Stimulated activated CD4-positive, alpha-beta T cell treated with anti-CD3 and anti-CD28 coated beads, Interleukin-15, amount 100 ng/mL, for 1 hour (primary cell): ENCODE measurements at places on chromosomes 2 and 18.

- no peak for DNase-seq
These were observed 38.7 kb downstream of the NGEF start for GRCh38 chr2:232974396-232974795.

DNA sequence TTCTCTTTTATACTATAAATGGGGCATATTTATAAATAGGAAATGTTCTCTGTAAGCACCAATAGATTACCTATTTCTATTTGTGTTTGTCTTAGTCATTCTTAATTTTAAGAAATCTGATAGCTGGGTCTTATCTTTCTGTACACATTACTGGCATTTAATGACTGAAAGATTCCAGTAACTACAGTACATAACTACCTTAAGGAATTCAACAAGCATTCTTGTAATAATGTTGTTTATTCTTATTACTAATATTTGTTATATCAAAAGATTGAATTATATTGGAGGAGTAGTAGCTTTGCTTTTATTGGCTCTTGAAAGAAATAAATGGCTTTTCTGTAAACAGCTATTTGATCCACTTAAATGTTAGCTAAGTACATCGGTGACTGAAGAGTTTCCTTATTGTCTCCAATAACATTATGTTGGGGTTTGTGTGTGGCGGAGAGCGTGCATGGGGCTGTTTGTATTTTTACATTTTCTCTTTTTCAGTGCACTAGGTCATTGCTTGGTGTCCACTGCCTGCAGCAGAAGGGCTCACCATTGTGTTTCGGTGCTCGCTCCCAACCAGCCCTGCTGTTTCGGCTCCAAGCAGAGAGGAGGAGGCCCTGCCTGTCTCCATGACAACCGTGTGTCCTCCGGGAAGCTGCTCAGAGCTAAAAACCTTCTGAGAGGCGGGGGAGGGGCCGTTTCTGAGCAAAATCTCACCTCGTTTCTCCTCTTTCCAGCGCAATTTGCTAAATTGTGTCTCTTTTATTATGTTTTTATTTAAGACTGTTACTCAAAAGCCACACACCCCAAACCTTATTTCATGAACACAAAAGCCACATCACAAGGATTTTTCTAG is 112.5 kb upstream of the SLC38A11 start:
- no peak for DNase-seq

DNA sequence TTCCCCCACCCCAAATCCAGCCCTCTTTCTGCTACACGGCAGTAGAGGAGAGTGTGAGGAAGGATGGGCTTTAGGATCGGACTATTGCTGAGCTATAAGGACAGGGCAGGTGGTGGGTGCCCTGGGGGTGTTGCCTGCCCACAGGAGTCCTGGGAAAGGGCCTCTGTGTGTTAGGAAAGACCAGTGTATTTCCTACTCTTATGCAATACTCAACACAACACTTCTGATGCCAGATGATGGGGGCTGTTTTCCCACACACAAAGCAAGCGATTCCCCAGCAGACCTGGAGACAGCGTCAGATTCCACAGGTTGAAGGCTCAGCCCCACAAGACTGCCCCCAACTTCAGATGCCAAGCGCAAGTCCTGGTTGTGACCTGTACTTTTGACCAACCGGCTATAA is 91.0 kb upstream of the LCLAT1 start:
- DNase-seq = no peak

- no peak for DNase-seq
These were observed 200.9 kb upstream of the EPAS1 start for GRCh38 chr2:46096260-46096659.

- no peak for DNase-seq
These were observed 871.8 kb upstream of the NRXN1 start for GRCh38 chr2:51903728-51904127.

GRCh38 chr2:47283659-47284058 is 119.3 kb upstream of the MSH2 start:
- DNase-seq = no peak

DNA sequence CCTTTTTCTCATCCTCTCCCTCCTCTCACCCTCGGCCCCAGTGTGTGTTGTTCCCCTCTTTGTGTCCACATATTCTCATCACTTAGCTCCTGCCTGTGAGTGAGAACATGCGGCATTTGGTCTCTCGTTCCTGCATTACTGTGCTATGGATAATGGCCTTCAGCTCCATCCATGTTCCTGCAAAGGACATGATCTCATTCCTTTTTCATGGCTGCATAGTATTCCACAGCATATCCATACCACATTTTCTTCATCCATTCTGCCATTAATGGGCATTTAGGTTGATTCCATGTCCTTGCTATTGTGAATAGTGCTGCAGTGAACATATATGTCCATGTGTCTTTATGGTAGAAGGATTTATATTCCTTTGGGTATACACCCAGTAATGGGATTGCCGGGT is 10.8 kb upstream of the NCOA1 start:
- no peak for DNase-seq

GRCh38 chr18:10690366-10690765 is 164.5 kb downstream of the NAPG start:
- no peak for DNase-seq

DNA sequence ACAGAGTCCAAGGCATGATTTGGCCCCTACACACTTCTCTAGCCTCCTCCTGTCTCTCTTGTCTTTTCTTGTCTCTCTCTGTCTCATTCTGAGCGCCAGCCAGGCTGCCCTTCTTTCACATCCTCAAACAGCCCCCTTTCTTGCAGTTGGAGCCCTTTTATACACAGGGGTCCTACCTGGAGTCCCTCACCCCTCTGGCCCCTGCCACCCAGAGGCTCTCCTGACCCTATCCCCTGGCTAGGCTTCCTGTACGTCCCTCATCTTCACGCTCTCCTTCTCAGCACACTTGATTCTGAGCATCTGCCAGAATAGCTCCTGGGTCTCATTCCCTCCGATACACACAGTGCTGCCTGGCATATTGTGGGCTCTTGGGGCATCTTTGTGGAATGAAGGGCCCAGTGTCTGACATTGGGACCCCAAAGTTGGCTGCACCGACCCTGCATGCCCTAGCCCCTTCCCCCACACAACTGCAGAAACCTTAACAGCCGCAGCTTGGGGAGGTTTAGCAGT is 261.9 kb downstream of the DYSF start:
- DNase-seq = no peak

DNA sequence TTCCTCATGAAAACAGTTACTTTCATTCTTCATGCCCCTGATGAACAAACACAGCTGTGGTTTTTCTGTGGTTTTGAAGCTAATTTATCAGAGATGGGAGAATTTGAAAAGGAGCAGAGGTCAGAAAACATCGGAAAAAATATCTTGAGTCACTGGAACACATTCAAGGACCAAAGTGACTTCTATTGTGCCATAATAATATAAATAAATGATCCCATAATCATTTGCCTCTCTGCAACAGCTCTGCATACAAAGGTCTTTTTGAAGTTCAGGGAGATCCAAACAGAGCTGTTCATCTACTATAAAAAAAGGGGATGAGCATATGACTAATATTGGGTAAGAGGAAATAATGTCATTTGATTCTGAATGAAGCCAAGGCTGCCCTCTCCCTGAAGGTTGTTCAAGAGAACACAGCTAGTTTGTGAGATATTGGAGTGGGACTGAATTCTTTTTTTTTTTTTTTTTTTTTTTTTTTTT is 201.3 kb upstream of the GALNT5 start:
- DNase-seq = no peak

DNA sequence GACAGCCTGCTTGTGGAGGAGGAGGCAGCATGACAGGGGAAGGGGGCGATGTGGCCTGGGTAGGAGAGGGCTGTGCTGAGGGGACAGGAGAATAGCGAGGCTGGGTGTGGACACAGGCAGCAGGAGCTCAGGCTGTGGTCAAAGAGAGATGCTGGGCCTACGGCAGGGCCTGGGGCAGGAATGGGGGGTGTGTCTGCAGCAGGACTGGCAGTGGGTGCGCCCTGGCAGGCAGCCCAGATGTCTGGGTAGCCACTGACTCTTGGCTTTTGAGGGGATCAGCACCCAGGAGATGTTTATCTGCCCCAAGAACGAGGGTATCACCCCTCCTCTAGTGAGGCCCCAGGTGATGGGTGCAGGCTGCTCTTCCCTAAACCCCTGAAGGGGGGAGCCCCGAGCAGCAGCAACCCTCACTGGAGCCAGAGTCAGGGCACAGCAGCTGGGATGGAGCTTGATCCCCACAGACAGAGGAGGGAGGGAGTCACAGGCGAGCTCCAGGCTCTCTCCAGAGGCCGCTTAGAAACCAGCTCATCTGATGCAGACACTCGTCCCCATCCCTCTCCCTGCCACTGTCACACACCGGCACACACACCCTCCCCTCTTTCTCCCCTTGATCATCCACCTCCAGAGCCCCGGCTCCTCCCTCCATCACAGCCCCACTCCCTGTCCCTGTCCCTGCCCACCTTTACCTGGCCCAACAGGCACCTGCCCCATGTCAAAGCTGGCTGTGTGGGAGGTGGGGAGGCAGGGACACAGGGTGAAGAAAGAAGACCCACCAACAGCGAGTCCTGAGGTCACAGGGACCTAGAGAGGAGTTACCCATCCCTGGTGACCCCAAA is 29.8 kb upstream of the TNS1 start:
- no peak for DNase-seq

DNA sequence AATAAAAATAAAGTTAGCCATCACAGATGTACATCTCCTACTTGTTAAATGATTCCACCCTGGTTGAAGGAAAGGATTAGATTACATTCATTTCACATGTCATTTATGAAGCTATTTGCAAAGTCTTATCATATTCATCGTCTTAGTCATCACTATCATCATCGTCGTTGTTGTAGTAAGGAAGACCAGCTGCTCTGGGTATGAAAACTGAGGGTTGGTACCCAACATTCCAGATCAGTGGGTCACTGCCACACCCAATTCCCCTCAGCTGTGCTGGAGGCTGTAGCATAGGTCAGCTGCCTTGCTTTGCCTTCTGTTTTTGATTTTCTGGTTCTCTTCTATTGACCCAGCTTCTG is 20.9 kb upstream of the CCBE1 start:
- no peak for DNase-seq

- no peak for DNase-seq
These were observed 127.5 kb upstream of the SLC1A4 start for GRCh38 chr2:64861452-64862397.

- peak; percentile 8 for DNase-seq
These were observed 114.5 kb downstream of the METTL8 start for GRCh38 chr2:171319164-171319810.

GRCh38 chr2:195711478-195711877 is 54.5 kb downstream of the SLC39A10 start:
- DNase-seq = no peak

- DNase-seq = no peak
These were observed 58.2 kb downstream of the SERPINB8 start for GRCh38 chr18:64027931-64028695.

- peak; percentile 16 for DNase-seq
These were observed 69.2 kb downstream of the TRIP12 start for GRCh38 chr2:229852565-229852964.

GRCh38 chr2:237026981-237027711 is 58.5 kb upstream of the COPS8 start:
- DNase-seq = no peak

- no peak for DNase-seq
These were observed 250.2 kb downstream of the LPIN1 start for GRCh38 chr2:11996618-11997017.

DNA sequence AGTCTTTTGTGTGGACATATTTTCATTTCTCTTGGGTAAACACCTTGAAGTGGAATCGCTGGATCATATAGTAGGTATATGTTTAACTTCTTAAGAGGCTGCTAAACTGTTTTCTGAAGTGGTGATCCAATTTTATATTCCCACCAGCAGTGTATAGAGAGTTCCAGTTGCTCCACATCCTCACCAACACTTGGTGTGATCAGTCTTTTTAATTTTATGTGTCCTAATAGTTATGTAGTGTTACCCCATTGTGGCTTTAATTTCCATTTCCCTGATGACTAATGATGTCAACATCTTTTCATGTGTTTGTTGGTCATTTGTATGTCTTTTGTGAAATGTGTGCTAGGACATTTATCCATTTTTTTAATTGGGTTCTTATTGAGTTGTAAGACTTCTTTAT is 56.9 kb downstream of the DGKD start:
- DNase-seq = no peak

DNA sequence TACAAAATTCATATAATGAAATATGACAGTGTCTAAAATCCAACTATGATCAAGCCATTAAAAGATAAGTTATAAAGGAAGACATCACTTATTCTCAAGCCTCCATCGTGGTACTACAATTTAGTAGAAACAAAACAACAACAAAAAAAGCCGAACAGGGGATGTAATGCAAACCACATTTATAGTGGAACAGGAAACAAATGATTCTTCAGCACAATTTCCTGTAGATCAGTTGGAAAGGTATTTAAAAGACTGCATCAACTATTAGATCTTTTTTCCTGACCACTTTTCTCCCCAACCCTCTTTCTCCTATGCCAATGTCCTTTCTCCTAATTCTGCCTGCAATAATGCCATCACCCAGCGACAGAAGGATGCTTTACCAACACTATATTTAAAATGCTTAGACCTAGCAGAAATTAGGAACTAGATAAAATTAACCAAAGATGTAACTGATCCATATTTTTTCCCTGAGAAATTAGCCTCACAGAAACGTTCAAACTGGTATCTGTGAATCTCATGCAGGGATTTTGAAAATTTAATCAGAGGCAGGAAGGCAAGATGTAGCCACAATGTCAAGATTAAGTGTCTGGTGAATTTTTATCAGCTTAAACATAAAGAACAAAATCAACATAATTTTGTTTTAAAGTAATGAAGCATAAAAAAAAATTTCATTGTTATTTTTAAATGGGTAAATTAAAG is 271.4 kb downstream of the TCF4 start:
- DNase-seq = no peak

DNA sequence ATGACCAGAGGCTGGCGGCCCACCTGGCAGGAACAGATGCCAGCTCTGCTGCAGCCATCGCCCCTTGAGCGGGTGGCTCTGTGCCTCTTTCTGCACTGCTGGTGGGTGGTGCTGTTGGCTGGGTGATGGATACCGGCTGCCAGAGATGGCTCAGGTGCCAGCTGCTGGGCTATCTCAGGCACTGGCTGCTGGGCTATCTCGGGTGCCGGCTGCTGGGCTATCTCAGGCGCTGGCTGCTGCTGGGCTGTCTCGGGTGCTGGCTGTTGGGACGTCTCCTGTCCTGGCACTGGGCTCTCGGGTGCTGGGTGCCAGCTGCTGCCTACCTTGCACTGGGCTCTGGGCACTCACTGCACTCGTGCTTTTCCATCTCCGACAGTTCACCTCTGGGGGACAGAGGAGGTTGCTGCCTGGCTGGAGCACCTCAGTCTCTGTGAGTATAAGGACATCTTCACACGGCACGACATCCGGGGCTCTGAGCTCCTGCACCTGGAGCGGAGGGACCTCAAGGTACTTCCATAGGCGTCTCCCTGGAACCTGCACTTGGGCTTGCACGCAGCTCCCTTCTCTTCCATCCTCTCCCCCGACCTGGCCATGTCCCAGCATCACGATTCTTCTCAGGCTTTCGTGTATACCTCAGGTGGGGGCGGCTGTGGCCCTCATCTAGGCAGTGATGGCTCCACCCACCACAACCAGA is 98.4 kb downstream of the USP40 start:
- DNase-seq = no peak

GRCh38 chr2:200985799-200986198 is 22.3 kb upstream of the ORC2 start:
- DNase-seq = no peak

DNA sequence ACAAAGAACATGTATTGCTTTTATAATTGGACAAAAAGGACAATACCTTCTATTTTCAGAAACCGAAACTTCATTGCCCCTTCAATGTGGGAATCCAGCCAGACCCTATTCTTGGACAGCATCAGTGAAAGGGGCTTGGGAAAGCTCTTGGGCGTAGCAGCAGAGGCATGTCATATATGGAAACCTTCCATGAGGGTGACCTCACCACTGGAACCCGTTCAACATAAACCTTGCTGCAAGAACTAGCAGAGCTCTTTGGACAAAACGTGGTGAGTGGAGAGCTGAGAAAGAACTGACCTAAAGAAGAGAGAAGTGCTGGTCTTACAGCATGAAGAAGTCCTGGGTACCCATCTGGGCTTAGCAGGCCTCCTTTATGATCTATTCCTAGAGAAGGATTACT is 22.7 kb upstream of the ACTG2 start:
- no peak for DNase-seq
